ENCODE measurements at places on chromosomes 6 and 20.
A peak's percentile ranks its signal among the peaks of the same experiment; 100 is the strongest.

- no peak for DNase-seq
Measured at GRCh38 chr20:24378661-24379483, 90.6 kb upstream of the SYNDIG1 start.

DNA sequence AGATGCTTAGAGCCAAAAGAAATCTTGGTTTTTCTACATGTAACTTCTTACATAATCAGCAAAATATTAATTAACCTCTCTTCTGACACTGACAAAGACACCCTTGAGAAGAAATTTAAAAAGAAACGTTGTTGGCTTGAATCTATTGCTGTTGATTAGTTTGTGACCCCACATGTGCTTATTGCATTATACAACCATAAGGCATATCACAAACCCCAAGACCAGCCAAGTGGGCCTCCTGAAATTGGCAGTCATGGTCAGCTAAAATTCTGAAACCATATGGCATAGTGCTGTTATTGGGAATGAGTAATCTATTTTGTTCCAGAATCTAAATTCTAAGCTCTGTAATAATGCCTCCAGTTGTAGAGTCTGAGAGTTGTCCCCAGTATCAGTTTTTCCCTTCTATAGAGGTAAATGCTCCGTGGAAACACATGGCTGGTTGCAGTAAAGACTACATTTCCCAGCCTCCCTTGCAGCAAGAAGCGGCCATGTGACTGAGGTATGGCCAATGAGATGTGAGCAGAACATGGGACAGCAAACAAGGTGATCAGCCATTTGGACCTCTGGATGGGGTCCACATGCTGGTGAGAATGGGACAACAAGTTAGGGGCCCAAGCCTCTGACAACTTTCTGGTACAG is 42.3 kb upstream of the PTPN1 start:
- DNase-seq: peak; percentile 64

DNA sequence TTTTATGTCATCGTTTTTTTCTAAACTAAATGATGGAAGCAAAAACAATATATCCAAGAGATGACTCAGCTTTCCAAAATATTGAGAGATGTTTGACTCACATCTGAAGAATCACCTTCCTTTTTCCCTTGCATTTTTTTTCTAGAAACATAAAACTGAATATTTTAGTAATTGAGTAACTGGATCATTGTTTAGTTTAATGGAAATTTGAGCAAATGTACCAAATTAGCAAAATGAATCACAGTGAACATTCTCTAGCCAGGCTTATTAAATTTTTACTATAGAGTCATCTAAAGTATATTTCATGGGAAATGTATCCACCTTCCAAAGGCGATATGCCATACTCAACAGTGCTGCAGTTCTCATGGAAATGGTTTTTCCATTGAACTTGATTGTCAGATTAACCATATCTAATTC is 145.5 kb downstream of the TENT5A start:
- no peak for DNase-seq

- no peak for DNase-seq
Measured at GRCh38 chr6:110287462-110288341, 70.4 kb downstream of the METTL24 start.

Measured in DMS 273 treated with DMSO at 0.1 percent for 48 hours (cell line).